Hematopoietic multipotent progenitor cell treated with erythropoietin and hydrocortisone succinate and interleukin-3 and kit ligand, for 15 days (in vitro differentiated cells): ENCODE measurements at places on chromosomes 2 and 18.

DNA sequence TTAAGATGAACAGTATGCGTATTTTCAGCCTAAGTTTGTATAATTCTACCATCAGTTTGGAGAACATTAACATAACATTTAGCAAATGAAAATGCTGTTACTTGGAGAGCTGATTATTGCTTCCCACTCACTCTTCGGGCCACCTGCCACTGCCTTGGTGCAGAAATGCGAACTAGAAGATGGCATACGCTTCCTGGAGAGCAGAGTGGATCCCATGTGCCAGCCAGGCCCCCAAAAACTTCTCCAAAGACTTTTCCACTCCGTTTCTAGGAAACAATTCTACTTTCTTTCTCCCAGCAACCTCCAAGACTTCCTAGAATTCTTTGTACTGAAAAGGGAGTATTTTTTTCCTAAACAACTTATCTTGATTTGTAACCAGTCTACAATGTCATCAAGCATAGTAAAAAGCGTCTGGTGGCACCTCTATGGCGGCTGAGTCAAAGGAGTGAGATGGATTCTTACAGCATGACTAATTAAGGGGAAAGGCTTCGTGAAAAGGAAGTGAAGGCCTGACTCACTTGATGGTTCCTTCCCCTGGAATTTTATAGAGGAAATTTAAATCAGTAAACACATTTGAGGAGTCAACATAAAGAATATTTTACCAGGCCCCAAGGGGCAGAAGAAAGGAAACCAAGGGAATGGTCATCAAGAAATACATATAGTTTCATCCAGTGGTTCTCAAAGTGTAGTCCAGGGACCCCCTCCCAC is 36.6 kb downstream of the FEZ2 start:
- no peak for DNase-seq

DNA sequence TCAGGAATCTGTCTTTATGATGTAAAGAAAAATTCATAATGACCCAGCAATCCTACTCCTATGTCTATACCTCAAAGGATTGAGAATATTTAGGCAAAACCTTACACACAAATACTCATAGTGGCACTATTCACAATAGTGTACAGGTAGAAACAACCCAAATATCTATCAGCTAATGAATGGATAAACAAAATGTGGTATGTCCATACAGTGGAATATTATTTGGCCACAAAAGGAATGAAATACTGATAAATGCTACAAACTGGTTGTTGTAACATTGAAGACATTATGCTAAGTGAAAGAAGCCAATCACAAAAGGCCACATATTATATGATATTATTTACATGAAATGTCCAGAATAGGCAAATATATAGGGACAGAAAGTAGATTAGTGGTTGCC is 24.7 kb downstream of the PDK1 start:
- no peak for DNase-seq

- no peak for DNase-seq
These were observed 9.8 kb downstream of the LGALSL start for GRCh38 chr2:64463781-64464180.

- no peak for DNase-seq
These were observed 11.6 kb upstream of the RPRD1A start for GRCh38 chr18:36078751-36079529.
